ENCODE measurements at places on chromosomes 5 and 9.

- no peak for DNase-seq
Measured at GRCh38 chr5:151174612-151175101, 17.1 kb upstream of the ANXA6 start.

DNA sequence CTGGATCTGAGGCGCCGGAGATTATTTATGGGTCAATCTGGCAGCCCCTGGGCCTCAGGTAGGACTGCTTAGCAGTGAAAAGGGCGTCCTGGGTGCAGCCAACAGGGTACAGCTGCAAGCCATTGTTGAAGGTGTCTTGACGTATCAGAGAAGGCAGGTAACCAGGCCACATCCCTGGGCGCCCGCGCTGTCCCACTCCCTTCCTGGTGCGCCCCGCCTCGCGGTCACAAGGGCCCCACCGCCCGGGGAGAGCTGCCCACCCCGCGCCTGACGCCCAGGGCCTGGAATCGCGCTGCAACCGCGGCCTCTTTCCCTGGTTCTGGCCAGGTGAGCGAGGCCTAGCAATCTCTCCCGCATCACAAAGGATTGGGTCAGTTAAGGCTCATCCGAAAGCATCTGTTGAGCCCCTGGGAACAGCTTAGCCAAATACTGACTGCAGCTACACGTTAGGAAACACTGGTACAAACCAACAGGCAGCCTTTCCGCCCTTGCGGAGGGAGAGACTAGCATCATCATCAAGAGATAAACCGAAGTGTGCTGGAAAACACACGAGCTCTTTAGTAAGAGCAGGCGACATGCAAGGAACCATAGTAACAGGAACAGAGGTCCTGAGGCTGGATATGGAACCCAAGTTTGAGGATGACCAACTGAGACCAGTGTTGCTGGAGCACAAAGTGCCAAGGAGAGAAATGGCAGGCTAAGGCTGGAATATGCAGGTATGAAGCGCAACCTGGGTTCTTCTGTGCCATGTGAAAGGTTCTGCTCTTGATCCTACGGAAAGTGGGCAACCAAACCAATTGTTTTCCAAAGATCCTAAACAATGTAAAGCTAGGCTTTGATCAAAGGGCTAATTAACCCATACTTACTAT, 3.6 kb downstream of the RPS23 start:
- peak; percentile 35 for DNase-seq

DNA sequence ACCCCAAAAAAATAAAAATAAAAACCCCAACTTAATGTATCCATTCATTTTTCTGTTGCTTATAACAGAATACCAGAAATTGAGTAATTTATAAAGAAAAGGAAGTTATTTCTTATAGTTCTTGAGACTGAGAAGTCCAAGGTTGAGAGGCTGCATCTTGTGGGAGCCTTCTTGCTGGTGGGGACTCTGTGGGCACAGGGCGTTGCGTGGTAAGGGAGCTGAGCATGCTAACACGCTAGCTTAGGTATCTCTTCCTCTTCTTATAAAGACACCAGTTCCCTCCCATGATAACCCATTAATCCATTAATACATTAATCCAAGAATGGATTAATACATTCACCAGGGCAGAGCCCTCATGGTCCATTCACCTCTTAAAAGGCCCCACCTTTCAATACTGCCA, 150.9 kb downstream of the ZSWIM6 start:
- no peak for DNase-seq

GRCh38 chr5:84242286-84242685, 142.4 kb downstream of the EDIL3 start:
- no peak for DNase-seq

DNA sequence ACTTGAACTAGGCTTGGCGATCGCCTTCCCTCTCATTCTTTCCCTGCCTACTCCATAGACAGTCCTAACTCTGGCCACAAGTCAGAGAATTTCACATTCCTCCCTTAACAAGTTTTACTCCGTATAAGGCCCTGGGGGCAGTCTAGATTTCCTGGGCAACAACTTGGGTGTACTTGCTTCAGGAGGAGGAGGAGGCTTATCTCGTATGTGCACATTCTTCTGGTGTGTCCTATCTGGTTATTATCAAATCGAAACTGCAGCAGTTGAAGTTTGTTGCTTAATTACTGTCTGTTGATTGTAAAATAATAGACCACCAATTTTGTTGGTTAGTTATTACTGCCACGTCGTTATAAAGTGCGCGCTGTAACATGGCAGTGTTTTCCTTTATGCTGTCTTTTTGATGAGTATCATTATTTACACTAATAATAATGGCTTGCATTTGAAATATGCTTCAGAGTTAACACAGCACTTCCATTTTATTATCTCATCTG, 42.0 kb downstream of the PIP5K1B start:
- no peak for DNase-seq

- DNase-seq, result no peak
Measured at GRCh38 chr9:73684601-73685000, 532.9 kb downstream of the ANXA1 start.

GRCh38 chr5:142840575-142840974, 70.4 kb downstream of the ARHGAP26 start:
- no peak for DNase-seq

GRCh38 chr9:38390851-38391250, 1.7 kb upstream of the ALDH1B1 start:
- no peak for DNase-seq

DNA sequence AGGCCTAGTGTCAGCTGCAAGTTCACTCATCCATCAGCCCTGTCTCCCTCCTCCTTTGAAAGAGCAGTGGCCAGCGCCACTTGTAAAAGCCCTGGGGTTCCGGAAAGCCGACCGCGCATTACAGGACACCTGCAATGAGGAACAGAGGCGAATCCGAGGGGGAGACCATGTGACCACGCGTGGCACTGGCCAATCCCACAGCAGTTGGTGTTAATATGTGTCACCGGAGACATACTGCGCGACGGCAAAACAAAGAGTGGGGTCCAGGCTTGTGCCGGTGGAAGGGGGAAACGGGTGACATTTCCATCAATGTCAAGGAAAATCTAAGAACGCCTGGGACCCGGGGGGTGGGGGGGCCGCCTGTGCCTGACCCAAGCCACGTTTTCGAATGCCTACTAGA, 480.8 kb downstream of the SPATA31A7 start:
- no peak for DNase-seq

DNA sequence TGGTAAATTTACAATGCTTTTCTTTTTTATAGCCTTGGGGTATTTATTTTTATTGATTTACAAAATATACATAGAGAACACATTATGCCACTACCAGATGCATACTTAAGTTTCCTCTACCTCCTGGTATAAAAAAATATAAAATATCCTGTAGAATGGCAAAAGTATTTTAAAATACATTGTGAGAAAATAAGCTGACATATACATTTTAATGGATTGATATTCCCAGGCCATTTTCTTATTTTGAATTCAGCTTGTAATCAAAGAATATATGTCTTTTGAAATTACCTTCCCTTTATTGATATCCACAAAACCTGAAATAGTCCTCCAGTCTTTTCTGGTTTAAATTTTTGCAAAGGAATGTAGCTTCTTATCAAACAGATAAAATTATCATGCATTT, 923.9 kb downstream of the CDH18 start:
- no peak for DNase-seq

DNA sequence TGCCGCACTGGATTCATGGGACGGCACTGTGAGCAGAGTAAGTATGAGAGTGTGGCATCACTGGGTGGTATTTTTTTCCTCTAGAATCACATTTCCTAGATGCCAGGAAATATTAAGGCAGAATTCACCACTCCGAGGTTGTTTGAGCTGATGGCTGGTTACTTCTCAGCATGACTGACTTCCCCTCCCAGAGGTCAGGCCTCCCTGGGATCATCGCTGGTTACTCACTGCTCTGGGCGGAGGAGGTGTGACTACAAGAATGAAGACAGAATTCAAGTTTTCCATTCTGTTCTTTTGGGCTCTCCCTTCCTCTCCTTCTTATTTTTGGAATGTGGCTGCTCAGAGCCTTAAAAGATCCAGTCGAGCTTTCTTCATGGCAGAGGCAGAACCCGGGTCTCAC, 76.6 kb upstream of the PRRC1 start:
- DNase-seq, result no peak

DNA sequence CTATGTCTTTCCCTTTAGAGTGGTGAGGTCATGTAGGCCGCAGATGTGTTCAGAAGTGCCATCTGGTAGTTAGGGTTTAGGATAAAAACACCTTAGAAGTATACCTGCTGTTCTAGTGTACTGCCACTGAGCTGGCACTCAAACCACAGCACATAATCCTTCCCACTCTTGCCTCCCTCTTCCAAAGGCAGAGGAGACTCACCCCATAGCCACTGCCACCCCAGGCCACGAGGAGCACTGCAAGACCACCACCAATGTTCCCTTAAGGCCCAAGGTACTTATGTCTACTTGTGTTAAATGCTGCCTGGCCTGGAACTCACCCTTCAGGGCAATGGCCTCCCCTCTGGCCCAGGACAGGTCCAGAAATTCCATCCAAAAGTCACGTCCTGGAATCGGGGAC, 379.5 kb upstream of the EDIL3 start:
- no peak for DNase-seq

GRCh38 chr5:5140479-5141338, 579 bp downstream of the ADAMTS16 start:
- DNase-seq, result no peak

DNA sequence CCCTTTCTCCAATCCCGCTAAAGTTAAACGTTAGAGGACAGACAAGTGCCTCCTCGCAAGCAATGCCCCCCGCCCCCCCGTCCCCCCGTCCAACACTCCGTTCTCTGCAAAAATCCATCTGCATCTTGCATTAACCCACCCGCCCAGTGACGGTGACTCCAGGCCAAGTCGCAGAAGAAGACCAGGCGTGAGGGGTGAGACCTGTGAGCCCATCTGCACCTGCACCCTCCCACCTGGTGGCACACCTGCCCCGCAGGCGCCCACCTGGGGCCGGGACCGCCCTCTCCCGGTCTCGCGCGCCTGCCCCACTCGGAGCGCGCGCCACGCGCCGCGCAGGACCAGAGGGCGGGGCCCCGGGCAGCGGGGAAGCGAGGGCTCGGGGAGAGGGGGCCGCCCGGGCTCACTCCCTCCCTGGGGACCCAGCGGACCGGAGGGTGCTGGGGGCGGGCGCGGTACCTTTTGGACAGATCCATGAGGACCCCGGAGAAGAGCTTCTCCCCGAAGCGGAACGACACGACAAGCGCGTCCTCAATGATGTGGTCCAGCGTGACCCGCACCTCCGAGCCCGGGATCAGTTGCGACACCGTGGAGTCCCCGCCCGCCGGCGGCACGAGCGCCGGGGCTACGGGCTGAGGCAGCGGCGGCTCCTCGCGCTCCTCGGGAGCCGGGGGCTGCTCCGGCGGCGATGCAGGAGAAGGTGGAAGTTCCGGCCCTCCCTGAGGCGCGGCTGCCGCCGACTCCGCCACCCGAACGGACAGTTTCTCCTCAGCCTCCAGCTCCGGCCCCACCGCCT, 705 bp downstream of the PWWP2A start:
- peak; percentile 48 for DNase-seq

GRCh38 chr5:177066224-177066623, 20.5 kb upstream of the FGFR4 start:
- DNase-seq, result no peak

DNA sequence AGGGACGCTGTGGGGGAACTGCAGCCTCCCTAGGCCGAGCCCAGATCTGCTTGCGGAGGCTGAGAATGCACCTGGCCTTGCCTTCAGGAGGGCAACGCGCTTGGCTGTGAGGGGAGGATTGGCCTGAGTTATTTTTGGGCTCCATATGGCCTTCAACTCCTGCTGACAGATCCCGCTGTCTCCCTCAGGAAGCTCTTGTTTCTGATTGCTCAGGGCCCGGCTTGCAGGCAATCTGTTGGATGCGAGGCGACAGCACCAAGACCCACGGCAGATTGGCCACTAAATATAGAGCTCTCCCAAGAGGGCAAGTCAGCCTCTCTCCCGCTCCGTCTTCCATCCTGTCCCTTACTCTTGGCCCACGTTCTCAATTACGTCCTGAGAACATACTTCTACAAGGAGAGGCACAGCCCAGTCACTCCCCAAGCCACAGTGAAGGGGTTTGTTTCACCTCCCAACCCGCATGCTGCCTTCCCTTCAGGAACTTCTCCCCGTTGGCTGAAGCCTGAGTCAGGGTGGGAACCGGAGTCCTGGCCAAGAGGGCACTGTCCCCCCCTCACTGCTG, 53.6 kb downstream of the RASGEF1C start:
- no peak for DNase-seq

- DNase-seq, result peak; percentile 43
Measured at GRCh38 chr5:112146323-112147226, 272.5 kb downstream of the EPB41L4A start.

DNA sequence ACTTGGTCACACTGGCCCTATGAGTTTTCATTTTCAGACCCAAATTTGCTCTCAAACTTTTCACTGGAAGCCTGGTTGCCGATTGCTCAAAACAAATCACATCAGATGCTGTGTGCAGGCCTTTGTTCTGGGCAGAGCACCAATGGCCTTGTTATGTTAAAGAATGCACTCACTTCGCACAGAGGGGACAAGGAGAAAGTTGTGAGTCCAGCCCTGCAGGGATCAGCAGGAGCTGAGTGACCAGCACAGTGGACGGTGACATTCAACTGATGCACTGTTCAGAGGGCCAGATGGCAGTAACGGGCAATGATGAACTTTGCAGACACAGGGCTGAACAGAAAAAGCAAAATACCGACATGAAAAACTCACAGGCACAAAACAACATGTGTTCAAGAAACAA, 86.1 kb downstream of the BARX1 start:
- no peak for DNase-seq

GRCh38 chr9:114205171-114206015, 50.1 kb downstream of the COL27A1 start:
- no peak for DNase-seq

GRCh38 chr5:125017796-125018195, 271.4 kb upstream of the ZNF608 start:
- no peak for DNase-seq

- DNase-seq, result no peak
Measured at GRCh38 chr5:14617441-14617840, 35.8 kb downstream of the OTULINL start.

- DNase-seq, result no peak
Measured at GRCh38 chr9:20357037-20357432, 265.3 kb downstream of the MLLT3 start.

DNA sequence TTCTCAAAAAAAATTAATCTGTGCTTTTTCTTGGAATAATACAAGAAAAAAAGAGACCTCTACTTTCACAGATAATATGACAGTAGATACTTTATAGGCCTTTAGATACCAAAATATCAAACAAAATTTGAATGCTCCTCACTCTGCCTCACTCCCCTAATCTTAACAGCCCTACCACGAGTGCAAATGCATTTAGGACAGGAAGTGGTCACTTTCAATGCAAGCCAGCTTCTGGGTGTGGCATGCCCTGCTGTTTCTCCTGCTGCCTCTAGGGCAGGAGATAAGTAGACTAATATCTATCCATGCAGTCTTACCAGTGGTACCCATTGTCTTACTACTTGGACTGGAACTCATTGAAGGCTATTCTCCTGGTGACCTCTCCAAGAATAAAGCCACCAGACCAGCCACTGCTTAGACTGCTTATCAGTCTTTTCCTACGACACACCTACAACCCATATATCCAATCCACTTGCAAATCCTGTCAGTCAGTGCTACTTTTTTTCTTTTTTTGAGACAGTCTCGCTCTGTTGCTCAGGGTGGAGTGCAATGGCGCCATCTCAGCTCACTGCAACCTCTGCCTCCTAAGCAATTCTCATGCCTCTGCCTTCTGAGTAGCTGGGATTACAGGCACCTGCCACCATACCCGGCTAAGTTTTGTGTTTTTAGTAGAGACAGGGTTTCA, 23.0 kb downstream of the FRRS1L start:
- no peak for DNase-seq

All from stimulated activated CD4-positive, alpha-beta T cell treated with anti-CD3 and anti-CD28 coated beads, Interleukin-2, amount 100 ng/mL, for 24 hours (primary cell).